ENCODE measurements at places on chromosomes 5 and 9. TPM values are rescaled to one million over a fixed set of nuclear protein-coding genes. Genes with fewer than 3 reads are reported as not detected.
A peak's percentile ranks its signal among the peaks of the same experiment; 100 is the strongest.

DNA sequence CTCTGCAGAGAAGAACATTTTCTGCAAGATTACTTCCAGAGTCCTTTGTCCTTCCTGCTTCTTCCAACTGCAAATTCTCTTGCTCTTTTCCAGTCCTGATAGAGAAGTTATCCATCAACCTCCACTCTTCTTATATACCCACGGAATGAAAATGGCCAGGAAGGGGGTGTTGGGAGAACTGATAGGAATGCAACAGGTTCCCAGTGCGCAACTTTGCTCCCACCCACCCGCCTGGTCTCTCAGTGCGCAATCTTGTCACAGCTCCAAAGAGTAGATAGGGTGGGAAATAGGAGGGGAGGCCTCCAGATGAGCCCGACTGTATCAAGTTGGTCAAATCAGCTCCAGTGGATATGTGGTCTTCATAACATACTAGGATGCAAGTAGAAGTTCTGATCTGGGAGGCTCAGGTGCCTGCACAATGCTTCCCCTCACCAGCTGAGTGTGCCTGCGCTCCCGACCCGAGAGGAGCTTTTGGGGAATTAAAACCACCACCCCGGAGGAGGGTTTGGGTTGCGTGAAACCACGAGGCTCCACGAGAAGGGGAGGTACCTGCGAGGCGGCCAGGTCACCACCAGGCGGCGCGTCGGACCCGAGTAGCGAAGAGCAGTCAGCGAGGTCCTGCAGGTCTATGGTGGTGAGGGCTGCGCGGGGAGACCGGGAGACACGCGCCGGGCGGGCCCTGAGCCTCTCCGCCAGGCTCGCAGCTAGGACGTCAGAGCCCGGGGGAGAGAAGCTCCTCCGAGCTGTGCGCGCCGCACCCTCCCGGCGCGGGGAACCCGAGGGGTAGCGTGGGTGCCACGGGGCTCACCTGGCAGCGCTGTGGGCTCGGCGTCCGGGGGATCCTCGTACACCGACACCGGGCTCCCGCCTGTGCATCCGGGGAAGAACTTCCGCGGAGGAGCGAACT, 835 bp downstream of the MCIDAS start:
- ATAC-seq, result peak; percentile 31

DNA sequence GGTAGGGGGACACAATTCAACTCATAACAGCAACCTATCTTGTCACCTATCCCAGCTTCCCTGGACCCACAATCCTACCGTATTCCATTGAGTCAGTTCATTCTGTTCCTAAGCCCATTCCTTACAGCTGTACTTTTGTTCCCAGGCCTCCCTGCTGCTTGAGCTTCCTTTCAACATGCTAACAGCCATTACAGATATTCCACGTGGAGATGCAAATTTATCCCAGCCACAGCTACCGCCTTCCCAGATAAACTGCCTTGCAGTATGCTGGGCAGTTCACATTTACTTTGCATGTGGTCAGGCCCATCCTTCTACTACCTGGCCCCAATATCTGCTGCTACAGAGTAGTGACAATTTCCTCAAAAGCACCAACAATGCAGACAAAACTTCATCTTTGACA, 23.0 kb downstream of the RIGI start:
- no peak for ATAC-seq

- ATAC-seq, result no peak
Measured at GRCh38 chr5:72308853-72309191, 11.2 kb downstream of the MRPS27 start.

- ATAC-seq, result no peak
Measured at GRCh38 chr5:124952079-124952478, 205.6 kb upstream of the ZNF608 start.

The PTGES gene
- total RNA-seq, result 0.78 TPM
